ENCODE measurements at places on chromosomes 5 and 9. TPM values are rescaled to one million over a fixed set of nuclear protein-coding genes. Genes with fewer than 3 reads are reported as not detected.

DNA sequence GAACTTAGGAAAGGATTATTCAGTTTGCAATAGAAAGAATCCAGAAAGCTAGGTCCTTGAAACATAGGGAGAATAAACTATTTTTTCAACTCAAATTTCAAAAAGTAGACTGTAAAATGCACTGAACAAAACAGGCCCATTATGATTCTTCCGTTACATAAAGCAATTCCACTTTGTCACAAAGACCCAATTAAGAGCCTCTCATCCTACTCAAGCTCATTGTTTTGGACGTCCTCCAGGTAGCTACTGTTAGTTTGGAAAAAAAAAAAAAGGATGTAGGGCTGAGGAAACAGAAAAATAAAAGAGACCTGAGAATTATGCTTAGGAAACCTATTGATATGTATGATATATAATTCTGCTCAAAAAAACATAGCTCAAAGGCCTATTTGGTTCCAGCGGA lies 74.0 kb downstream of the DIRAS2 start:
- DNase-seq = no peak

DNA sequence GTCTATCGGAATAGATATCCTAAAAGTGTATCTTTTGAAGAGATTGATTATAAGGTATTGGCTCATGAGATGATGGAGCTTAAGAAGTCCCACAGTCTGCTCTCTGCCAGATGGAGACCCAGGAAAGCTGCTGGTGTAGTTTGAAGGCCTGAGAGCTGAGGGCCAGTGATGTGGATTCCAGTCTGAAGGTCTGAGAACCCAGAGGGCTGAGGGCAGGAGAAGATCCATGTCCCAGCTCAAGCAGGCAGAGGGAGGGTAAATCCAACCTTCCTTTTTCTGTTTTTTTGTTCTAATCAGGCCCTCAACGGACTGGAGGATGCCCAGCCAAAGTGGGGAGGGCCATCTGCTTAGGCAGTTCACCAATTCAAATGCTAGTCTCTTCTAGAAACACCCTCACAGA lies 11.0 kb upstream of the ABL1 start:
- no peak for DNase-seq

DNA sequence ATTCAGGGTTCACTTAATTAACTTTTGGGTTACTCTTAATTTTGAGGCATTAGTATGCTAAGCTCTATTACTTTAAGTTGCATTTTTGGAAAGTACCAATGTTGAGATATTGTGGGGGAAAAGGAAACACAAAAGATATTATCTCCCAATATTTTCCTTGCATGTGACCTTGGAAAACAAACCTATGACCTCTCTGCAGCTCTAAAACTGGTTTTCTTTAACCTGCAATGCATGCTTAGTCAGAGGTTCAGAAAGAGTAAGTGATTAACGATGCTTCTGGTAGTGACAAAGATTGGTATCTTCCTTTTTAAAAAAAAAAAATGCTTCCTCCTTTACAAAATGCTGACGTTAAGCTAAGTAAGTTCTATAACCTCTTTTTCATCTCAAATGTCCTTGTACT lies 44.9 kb upstream of the CDH18 start:
- DNase-seq = no peak

DNA sequence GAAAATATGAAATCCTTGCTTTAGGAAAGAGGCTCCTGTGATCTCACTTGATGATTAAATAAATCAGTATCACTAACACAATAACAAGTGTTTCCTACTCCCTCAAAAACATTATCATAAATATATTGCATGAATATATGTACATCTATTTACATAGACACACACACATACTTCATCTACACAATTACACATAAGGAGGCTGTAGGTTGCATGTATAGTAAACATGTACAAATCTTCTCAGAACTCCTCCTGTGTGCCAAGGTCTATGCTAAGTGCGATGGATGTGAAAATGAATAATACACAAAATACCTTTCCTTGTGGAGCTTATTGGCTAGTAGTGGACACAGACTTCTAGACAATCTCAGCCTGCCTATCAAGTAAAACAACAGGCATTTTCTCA lies 239.9 kb downstream of the AGTPBP1 start:
- no peak for DNase-seq

GRCh38 chr5:1930880-1931603 lies 48.3 kb upstream of the IRX4 start:
- no peak for DNase-seq

DNA sequence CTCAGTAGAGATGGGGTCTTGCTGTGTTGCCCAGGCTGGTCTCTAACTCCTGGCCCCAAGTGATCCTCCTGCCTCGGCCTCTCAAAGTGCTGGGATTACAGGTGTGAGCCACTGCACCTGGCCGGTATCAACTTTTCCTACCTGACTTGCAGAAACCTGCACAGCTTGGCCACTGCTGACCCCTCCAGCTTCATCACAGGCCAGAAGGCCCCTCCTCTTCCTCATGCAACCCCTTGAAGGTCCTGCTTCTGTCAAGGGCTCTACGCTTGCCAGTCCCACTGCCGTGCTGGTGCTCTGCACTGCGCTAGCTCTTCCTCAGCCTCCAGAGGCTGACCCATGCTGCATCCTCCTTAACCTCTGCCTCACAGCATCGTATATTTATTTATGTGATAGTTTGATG lies 32.5 kb upstream of the RNU6ATAC start:
- DNase-seq = no peak

GRCh38 chr9:37295178-37295577 lies 127.3 kb upstream of the GRHPR start:
- no peak for DNase-seq

DNA sequence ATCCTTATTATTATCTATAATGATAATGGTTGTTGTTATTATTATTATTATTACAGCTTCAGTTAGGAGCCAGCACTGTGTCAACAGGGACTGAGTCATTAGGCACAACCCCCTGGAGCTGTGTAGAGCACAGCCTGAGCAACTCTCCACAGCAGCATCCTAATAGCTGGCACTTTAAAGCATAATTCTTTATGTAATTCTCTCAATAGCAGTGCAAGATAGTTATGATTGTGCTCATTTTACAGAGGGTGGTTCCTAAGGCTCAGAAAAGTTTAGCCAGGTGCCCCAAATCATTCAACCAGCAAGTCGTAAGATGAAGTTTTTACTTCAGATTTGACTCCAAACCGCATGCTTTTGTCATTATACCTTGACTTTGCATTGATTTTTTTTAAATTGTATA lies 390.3 kb downstream of the ANXA1 start:
- no peak for DNase-seq

GRCh38 chr9:13071921-13072320 lies 207.6 kb downstream of the MPDZ start:
- no peak for DNase-seq

DNA sequence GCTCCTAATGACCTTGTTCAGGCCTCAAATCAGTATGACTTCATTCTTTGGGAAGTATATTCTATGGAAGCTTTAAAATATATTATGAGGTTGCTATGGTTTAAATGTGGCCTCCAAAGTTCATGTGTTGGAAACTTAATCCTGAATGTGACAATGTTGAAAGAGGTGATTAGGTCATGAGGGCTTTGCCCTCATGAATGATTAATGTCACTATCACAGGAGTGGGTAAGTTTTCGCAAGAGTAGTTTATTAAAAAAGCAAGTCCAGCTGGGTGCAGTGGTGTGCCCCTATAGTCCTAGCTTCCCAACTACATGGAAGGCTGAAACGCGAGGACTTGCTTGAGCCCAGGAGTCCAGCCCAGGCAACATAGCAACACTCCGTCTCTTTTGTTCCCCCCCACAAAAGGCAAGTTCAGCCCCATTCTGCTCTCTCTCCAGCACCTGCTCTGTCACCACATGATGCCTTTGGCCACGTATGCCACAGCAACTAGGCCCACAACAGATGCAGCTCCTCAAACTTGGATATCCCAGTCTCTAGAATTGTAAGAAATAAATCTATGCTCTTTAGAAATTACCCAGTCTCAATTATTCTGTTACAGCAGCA lies 105.3 kb downstream of the SIL1 start:
- peak; percentile 12 for DNase-seq

GRCh38 chr5:74766849-74767578 lies at the start of the genes GFM2 and NSA2:
Gene GFM2, minus strand, starts transcription at chr5:74767117. Its CDS starts 3,375 bp downstream, at chr5:74763742.
Gene NSA2, plus strand, starts transcription at chr5:74767249. Its CDS starts 112 bp downstream, at chr5:74767361.
- peak; percentile 92 for DNase-seq

DNA sequence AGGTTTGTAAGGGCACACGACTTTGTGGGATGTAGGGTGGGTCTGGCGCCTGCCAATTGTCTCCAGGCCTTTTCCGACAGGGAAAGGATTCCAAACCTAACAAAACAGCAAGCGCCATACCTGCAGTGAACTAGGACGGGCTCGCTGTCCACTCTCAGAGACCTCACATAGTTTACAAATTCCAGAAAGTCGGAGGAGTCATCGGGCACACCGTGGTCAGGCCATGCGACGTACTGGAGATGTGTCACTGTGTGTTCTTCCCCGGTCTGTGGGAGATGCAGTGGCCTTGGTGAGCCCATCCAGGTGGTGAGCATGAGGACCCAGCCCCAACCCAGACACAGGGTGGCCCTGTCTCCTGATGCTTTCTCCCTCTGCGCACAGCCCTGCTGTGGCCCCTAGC lies 61.3 kb upstream of the EPB41L4B start:
- DNase-seq = no peak

DNA sequence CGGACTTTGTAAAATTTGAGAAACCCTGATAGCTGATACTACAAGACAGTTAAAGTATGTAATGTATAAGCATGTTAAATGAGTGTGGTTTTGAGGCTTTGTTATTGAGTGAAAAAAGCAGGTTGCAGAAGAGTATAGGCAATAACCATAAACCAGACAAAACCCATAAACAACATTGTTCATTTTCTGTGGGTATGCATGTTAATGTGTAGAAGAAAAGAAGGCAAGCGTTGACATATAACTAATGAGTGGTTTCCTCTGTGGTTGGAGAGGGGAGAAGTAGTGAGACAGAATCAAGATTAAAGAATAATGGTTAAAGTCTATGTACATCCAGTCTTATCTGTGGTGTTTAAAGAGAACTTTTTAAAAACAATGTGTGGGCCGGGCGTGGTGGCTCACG lies 26.2 kb downstream of the RAD23B start:
- DNase-seq = no peak

- DNase-seq = no peak
Observed at GRCh38 chr5:178125253-178125906, 5.4 kb upstream of the RMND5B start.

The MRPL41 gene
- total RNA-seq = 15.6 TPM

The SNCAIP gene
- 0.49 TPM for total RNA-seq

The ATP6V1G1 gene
- 128 TPM for total RNA-seq

The ELAVL2 gene
- 29.1 TPM for total RNA-seq

The HEMGN gene
- not detected for total RNA-seq

The ARHGEF39 gene
- total RNA-seq = 11.9 TPM

The IL3 gene
- not detected for total RNA-seq

The TMEM38B gene
- total RNA-seq = 25.4 TPM

The FBLL1 gene
- total RNA-seq = not detected
